Activated CD4-positive, alpha-beta T cell treated with anti-CD3 and anti-CD28 coated beads, Interleukin-2, amount 10 ng/mL, durations not matched to agents 24 days and 14 days (primary cell): ENCODE measurements at places on chromosomes 2 and 18. TPM values are rescaled to one million over a fixed set of nuclear protein-coding genes. Genes with fewer than 3 reads are reported as not detected.

Gene PRSS56
- not detected in 2 replicates for total RNA-seq

Gene MAP3K19
- not detected in 2 replicates for total RNA-seq

Gene ANKRD30BL
- not detected in 2 replicates for total RNA-seq

Gene FOXI3
- not detected in 2 replicates for total RNA-seq

- DNase-seq: no peak
These were observed 190.4 kb upstream of the ID2 start for GRCh38 chr2:8491296-8492027.

DNA sequence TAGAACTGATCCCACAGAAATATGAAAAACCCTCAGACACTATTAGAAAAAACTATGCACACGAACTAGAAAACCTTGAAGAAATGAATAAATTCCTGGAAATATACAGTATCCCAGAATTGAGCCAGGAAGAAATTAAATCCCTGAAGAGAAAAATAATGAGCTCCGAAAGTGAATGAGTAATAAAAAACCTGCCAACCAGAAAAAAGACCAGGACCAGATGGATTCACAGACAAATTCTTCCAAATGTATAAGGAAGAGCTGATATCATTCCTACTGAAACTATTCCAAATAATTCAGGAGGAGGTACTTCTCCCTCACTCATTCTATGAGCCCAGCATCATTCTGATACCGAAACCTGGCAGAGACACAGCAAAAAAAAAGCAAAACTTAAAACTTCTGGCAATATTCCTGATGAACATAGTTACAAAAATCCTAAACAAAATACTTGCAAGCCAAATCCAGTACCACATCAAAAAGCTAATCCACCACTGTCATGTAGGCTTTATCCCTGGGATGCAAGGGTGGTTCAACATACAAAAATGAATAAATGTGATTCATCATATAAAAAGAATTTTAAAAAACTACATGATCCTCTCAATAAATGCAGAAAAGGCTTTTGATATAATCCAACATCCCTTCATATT lies 1397.6 kb upstream of the DDX18 start:
- no peak for DNase-seq

DNA sequence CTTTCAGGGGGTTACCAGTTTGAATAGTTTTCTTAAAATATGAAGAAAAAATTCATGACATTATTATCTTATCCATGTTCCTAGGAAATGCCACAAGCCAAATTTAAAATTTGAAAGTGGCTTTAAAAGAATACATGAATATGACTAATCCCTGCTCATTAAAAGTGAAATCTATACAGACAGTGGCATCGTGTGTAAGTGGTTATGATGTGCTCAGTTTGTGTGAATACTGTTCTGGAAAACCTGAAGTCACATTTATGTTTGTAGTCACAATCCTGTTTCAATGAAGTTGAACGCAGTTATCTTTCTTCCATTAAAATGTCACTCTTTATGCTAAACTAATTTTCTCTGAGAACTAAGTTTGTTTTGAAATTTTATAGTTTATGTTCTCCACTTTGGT lies 75.8 kb downstream of the GORASP2 start:
- no peak for DNase-seq

DNA sequence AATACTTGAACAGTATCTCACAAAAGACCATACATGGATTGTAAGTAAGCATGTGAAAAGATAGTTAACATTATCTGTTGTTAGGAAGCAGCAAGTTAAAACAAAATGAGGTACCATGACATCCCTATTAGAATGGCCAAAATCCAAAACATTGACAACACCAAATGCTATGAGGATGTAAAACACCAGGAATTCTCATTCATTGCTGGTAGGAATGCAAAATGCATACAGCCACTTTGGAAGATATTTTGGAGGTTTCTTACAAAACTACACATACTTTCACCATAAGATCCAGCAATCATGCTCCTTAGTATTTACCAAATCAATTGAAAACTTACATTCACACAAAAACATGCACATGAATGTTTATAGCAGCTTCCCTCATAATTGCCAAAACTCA lies 30.9 kb upstream of the ICOS start:
- no peak for DNase-seq

DNA sequence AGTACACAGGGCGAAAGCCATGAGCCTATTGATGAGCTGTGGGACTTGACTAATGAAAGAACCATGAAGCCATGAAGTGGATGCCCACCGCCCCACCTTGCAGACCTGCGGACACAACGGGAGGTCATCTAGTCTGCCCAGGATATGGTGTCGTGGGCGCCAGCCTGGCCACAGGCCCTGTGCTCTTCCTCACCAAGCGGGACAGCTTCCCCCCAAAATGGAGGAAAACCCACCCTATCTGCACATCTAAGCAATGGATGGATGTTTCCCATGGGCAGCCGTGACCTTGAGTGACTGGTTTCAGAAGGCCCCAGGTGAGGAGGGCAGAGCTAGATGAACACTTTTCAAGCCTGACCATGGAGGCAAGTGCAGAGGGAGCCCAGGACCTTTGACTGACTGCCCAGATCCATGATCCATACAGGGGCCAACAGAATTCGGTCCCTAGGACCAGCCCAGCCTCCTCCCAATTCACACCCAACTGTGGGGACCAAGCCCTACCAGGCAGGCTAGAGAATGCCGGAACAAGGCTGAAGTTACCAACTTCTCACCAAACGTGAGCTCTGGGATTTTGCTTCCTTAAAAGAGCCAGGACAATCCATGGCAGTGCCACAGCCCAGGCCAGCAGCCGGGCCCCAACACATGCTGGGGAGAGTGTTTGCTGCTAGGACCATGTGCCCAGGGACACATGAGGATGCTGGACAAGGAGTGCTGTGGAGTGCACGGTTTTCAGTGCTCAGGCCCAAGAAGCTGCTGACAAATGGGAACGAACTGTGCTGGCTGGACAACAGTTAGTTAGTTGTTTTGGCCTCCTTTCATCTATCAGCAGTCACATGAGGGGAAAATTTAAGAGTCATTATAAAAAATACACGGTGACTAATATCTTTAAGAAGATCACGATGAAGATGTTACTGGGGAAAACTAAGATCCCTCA lies 249.4 kb downstream of the HDAC4 start:
- no peak for DNase-seq

DNA sequence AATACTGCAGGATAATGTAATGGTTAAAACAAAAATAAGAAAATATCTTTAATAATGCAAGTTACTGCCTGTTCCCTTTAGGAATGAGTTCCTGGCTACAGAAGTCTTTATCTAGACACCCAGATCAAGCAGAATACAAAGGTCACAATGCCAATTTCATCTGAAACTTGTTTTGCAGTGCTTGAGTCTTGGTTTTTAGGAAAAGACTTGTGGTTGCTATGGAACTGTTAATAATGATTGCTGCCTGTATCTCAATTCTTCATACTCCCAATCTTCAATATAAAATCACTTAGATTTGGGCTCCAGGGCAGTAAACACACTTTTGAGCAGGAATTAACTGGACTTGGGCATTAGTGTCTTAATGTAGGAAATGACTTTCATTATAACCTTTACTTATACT lies 14.2 kb downstream of the CAVIN2 start:
- no peak for DNase-seq
